CD4-positive, alpha-beta T cell treated with Interleukin-17A for 1 hour (primary cell): ENCODE measurements at places on chromosomes 3 and 15.

DNA sequence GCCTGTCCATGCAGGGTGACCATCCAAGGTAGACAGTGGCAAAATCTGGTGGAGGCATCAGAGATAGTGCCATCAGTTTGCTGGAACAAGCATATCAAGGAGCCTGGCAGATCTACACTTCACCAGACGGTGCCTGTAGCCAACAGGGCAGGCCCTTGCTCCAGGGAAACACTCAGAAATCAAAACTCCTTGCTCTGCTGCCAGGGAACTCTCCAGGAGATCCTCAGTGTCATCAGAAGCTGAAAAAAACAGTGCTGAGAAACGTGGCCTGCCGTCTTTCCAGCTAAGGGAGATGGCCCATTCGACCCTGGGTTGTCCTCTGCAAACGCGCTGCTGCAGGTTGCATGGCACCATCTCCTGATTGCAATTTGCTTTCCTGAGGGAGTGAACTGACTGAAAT lies 30.5 kb upstream of the ATP13A3 start:
- no peak for DNase-seq

- no peak for DNase-seq
These were observed 13.9 kb upstream of the GPR171 start for GRCh38 chr3:151216641-151217607.

GRCh38 chr3:124878561-124879336 lies 8.4 kb downstream of the ITGB5 start:
- DNase-seq, result no peak

- no peak for DNase-seq
These were observed 39.4 kb downstream of the MOBP start for GRCh38 chr3:39506863-39507262.

- DNase-seq, result no peak
These were observed 376.8 kb upstream of the SEMA6D start for GRCh38 chr15:47340571-47340920.

DNA sequence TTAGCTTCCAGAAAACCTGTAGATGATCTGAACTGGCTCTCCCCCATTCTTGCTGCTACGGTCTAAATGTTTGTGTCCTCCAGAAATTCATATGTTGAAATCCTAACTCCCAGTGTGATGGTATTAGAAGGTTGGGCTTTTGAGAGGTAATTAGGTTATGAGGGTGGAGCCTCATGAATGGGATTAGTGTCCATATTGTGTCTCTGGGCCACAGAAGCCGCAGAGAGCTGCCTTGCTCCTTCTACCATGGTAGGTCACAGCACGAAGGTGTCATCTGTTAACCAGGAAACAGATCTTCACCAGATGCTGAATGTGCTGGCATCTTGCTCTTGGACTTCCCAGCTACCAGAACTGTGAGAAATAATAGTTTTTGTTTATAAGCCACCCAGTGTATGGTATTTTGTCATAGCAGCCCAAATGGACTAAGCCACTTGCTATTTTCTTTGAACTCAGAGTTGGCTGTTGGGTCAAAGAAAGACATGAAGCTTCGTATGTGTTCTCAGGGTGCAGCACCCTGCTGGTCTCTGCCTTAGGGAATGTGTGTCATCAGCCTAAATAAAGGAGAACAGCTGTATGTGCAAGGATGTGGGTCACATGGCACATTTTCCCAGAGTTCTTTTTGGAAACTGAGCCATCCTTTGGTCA lies 317.5 kb upstream of the SLCO3A1 start:
- DNase-seq, result no peak

GRCh38 chr3:184733181-184733580 lies 21.3 kb upstream of the MAGEF1 start:
- DNase-seq, result no peak

GRCh38 chr15:76916369-76916768 lies 11.2 kb upstream of the SCAPER start:
- DNase-seq, result no peak

DNA sequence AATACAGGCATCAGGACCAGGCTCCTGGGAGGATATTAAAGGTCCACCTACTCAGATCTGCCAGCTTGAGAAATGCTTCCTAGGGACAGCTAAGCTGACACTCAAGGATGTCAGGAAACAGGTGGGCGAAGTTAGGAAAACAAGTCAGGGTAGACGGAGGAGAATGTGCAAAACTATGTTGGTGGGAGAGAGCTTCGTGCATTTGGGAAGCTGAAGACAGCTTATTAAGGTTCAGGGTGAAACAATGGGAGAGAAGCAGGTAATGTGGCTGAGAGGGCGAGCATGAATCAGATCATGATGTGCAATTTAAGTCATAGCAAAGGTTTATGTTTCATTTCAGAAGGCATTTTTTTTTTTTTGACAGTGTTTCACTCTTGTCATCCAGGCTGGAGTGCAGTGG lies 297.2 kb upstream of the ATP10A start:
- DNase-seq, result no peak

GRCh38 chr3:193605876-193606275 lies 12.9 kb downstream of the OPA1 start:
- DNase-seq, result peak; percentile 73

DNA sequence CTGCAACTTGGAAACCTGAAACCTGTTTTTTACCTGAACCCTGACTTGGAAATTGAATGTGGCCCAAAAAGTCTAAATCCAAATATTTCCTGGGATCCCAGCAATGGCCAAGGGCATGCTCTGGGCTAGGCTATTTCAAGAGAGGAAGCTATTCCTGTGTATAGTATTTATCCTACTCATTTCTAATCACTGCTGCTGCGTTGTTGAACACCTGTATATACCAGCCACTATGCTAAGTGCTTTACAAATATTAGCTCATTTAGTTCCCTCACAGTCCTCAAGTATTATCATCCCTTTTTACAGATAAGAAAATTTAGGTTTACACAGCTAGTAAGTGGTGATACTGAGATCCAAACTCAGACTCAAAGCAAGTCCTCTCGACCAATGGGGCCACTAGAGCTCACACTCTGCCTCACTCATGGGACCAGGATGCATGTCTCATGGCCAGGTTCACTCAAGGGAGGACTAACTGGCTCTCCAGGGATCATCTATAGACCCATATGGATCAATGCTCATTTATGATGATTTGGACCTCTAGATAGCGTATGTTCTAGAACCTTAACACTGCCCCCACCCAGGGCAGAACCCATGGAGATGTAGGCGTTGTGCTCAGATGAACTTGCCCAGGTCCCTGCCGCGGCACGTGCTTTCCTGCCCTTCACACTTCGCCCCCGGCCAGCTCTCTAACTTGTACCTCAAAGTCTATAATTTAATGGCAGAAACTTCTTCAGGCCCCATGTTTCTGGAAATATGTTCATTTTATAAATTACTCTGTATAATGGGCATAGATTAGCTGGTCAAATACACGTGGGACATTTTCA lies 2.6 kb upstream of the CCR4 start:
- DNase-seq, result no peak

- DNase-seq, result no peak
These were observed 231.3 kb downstream of the OCA2 start for GRCh38 chr15:27867861-27868260.

GRCh38 chr3:9721015-9721699 lies 10.4 kb upstream of the BRPF1 start:
- DNase-seq, result no peak

- DNase-seq, result no peak
These were observed 290.1 kb upstream of the CHRNA7 start for GRCh38 chr15:31740203-31740602.

- peak; percentile 11 for DNase-seq
These were observed 13.6 kb upstream of the COMMD2 start for GRCh38 chr3:149765762-149766334.

DNA sequence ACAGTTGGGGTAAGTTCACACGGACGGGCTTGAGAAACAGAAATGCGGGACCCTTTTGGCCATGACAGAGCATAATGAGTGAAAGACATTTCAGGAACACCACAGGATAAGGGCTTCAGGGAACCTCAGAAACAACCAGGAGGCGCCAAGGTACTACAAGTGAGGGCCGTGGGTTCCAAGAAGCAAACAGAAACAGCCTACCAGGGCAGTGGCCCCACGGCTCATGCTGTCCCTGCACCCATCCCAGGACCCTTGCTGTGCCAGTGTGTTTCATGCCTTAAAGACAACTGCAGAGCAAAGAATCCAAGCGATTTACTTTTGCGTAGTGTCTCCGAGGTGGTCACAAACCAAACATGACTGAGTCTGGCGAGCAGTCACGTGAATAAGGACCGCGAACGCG lies 54.0 kb downstream of the RUBCN start:
- peak; percentile 11 for DNase-seq

- no peak for DNase-seq
These were observed 35.2 kb downstream of the ETV5 start for GRCh38 chr3:186073641-186074040.

DNA sequence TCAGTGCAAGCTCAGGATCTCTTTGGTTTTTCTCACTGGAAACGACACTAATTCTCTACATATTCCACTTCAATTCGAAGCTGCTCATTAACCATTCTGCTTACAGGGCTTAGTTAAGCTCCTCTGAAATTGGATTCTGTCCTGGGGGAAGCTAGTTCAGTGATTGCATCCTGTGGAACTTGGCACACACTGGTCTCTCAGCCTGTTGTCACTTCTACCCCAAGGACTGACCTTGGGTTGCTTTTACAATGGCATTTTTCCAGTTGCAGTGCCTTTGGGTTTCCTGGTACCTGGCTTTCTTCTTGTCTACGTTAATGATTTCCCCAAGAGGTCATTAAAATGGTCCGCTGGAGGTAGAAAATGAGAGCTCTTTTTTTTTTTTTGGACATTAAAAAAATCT lies 33.3 kb upstream of the GABRB3 start:
- DNase-seq, result no peak

GRCh38 chr3:133413161-133414020 lies 13.5 kb downstream of the BFSP2 start:
- DNase-seq, result no peak

DNA sequence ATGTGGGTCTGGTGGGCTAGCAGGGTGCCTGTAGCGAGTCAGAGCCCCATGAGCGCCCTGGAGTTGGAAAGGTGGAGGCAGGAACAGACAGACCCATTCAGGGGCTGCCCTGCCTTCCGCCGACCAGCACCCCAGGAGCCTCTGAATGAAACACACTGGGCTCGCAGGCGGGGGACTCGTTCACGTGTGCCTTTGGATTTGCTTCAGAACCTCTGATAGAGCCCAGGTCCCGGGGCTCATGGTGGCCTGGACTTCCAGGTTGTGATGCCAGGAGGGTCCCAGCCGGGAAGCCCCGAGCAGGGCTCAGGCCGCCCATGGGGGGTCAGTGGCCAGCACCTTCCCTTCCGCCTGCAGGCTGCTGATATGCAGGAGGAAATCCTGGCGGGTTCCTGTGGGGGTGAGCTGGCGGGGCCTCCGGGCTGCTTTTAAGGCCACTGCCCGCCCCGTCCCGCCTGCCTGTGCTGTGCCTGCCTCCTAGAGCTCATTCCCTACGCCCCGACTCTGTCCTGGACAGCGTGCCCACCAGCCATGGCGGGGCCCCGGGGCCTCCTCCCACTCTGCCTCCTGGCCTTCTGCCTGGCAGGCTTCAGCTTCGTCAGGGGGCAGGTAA lies at the start of gene STAB1:
Gene STAB1, plus strand, starts transcription at position 453 of the 610 bp plus-strand sequence. Its CDS starts 76 bp downstream, at position 529.
- no peak for DNase-seq

DNA sequence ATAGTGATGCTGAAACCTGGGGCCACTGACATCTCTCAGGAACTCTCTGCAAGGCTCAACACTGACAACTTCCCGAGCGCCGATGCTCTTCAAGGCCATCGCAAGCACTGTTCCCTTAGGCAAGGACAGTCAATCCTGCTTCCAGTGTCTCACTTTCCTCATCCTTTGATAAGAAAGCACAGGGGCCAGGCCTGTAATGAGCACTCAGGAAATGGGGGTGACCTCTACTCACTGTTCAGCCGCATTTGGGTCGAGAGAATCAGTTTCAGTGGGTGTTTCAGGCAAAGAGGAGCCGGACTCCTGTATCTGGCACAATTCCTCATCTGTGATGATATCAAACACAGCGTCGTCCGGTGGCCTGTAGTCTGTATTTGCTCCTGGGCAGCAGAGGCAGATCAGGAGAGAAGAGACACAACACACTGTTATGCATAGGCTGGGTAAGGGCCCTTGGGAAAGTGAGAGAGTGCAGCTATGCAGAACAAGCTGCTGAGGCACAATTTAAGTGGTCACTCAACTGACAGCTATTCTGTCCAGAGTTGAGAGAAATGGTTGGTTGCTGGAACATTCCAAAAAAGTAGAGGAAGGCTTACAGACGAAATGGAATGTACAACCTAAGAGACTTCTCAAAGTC lies 11.9 kb downstream of the CXCR6 start:
- no peak for DNase-seq

DNA sequence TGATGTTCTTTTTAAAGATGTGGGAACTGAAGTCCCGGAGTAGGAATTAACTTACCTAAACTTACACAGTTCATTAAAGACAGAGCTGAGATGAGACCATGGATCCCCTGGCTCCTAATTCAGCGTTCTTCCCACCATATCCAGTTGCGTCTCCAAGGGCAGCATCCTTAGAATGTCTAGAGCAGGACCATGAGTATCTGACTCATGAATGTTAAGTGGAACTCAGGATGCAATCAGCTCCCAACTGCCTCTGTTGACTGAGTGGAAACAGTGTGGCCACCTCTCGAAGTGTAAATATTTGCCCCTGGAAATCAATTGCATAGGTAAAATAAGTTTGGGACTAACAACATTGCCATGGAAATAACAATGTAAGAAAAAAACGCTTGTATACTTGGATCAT lies 2.5 kb downstream of the SNTN start:
- no peak for DNase-seq

- no peak for DNase-seq
These were observed 59.7 kb downstream of the MAP3K13 start for GRCh38 chr3:185422677-185423076.

DNA sequence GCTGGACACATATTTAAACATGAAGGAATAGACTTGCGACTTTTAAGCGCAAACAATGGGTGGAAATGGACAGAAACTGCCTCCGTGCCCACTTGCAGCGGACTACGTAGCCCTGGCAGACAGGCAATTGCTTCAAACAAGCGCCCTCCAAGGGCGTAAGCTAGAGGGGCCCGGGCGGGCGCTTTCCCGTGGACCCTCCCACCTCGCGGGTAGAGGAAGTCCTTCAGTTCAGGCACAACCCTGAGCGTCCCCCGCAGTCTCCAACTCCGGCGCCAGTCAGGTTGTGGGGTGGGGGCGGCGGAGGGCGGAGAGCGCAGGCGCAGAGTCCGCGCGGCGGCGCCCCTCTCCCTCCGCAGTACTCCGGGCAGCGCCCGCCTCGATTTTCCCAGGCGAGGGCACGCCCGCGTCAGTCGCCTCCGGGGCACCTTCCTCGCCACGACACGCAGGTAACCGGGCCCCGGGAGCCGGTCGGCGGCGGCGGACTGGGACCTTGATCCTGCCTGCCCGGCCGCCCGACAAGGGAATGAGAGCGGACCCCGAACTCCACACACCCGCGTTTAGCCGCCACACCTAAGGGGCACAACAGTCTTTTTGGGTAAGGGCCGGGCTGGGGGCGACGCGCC lies at the start of gene SLC35G2:
Gene SLC35G2, plus strand, starts transcription at position 358 of the 623 bp plus-strand sequence. CDS start 35,335 bp downstream, outside the sequence.
- peak; percentile 41 for DNase-seq

- DNase-seq, result no peak
These were observed 22.7 kb downstream of the GOLGA6L2 start for GRCh38 chr15:23424111-23424904.

GRCh38 chr3:20975188-20975651 lies 775.8 kb downstream of the ZNF385D start:
- no peak for DNase-seq
